Transverse colon (tissue), 4 donors: ENCODE measurements at places on chromosomes 4 and X.

DNA sequence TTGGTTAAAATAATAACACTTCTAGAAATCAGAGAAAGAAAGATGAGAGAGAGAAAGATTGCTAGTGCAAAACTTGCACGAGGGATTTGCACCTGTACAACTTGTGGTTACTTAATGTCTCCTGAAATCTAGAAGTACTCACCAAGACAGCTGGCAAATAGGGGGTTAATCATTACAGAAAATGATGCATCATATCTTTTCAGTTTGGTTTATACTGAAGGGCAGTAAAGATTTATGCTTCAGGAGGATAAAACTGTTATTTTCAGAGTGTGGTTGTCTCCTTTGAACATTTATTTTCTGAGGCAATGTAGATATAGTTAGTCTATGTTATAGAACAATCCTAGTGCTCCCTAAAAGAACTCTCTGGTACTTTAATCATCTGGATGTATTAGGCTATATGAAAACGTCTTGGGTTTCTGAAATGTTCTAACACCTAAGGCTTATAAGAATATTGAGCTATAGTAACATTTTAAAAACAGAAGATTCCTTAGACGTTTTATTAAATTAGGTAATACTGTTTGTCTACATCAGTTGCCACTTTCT is 13.3 kb downstream of the ATOH1 start:
- DNase-seq = no peak

GRCh38 chr4:99657798-99658197 is at the start of gene C4orf54:
Gene C4orf54 (minus strand): TSS chr4:99657828. CDS start chr4:99654648, 3,180 bp downstream.
- no peak for DNase-seq

GRCh38 chr4:188722911-188723310 is 583.7 kb downstream of the TRIML1 start:
- DNase-seq = no peak

DNA sequence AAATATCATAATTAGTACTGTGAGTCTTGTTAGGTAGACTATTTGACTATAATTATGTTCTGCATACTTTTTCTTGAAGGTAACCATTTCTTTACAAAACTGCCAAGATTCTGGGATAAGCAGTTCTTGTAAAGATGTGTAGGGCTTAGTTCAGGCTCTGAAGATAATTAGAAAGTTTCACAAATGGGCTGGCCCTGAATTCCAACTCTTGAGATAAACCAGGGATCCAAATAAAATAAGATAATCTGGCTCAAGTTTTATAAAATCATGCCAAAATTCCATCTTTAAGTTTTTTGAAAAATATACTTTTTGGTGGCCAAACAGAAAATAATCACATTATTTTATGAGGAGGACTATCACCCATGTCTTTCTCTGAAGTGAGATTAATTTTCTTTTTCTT is 35.5 kb upstream of the GLRB start:
- no peak for DNase-seq

GRCh38 chr4:8281519-8282133 is 12.1 kb downstream of the HTRA3 start:
- DNase-seq = peak; percentile 33

DNA sequence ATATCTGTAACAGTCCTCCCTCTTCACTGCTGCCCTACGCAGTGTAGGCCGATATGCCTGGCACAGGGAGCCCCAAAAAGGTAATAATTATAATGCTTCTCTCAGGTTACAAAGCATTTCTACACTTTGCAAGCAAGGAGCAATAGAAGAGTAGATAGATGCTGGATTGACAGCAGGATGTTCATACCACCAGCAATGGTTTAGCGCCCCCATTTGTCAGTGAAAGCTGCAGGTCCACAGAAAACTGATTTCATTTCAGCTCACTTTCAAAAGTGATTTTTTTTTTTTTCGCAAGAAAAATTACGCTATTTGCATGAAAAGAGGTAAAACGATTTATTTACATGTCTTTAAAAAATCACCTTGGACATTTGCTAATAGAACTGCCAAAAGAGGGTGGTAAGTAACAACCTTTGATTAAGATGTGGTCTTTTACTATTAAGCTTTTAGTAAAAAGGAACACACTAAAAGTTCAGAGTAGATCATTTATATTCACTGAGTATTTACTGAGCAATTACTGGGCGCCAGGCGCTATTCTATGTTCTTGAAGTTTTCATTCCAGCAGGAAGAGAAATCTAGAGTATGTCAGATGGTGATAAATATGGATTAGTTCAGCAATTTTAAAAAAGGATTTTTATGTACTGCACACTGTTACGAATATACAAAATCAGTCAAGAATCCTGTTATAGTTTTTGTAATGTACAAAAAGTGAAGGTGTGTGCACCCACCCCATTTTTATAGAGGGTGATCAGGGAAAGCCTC is 34.4 kb downstream of the HPF1 start:
- no peak for DNase-seq

DNA sequence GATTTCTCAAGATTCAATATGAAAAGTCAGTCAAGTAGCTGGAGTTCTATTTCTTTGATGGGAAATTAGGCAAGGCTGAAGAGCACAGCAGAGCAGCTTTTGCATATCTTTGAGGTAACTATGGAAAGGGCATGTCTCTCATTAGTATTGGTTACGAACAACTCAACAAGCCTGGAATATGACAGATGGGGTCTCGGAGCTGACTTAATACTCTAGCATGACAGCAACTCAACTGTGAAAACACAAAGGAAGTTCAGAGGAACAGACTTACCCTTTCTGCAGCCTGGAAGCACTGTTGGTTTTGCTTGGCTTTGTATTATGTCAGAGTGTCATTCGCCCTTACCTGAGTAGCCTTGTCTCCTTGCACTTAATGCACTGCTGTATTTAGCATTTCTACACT is 79.9 kb upstream of the AADAT start:
- no peak for DNase-seq

DNA sequence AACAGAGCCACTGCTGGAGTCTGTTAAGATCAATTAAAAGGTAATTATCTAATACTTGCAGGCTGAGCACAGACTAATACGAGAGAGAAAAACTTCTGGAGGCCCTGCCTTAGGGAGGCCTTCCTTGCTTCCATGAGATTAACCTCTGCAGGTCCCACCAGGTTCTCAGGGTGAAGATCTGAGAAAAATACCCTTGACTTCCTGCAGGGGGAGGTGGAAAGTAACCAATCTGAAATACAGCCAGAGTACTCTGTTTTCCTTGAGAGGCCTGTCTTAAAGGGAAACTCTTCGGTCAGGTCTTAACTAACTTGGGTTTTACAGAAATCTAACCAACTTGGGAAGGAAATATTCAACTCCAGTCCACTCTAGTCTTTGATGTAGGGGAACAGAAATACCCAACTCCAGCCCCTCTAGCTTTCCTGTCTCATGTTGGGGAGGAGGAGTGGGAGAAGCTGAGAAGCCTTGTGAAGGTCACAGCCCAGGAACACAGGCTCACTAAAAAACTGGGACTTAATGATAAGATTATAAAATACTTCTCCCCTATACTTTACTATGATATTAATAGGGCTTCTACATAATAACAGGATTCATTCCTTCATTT is 77.1 kb downstream of the TBCK start:
- no peak for DNase-seq

- DNase-seq = no peak
Measured at GRCh38 chrX:17459661-17460060, 84.7 kb downstream of the NHS start.

DNA sequence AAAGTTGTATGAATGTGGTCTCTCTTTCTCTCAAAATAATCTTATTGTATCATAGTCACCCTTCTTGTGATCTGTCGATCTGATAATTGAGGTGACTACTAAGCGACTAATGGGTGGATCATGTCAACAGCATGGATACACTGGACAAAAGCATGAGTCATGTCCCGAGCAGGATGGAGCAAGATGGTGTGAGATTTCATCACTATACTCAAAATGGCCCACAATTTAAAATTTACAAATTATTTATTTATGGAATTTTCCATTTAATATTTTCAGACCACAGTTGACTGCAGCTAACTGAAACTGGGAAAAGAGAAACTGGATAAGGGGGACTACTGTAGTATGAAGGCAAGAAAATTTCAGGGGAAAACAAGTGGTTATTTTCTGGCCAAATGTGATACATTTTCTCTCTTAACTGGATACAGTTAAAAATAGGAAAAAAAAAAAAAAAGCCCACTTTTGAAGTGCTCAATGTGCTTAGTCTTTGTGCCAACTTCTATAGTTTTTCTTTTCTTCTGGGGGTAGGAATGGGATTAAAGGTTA is 25.3 kb downstream of the FAM241A start:
- DNase-seq = no peak

- DNase-seq = peak; percentile 54
Measured at GRCh38 chr4:2793586-2794485, 951 bp downstream of the SH3BP2 start.
